ENCODE measurements at places on chromosomes 2 and 18. TPM values are rescaled to one million over a fixed set of nuclear protein-coding genes. Genes with fewer than 3 reads are reported as not detected.

DNA sequence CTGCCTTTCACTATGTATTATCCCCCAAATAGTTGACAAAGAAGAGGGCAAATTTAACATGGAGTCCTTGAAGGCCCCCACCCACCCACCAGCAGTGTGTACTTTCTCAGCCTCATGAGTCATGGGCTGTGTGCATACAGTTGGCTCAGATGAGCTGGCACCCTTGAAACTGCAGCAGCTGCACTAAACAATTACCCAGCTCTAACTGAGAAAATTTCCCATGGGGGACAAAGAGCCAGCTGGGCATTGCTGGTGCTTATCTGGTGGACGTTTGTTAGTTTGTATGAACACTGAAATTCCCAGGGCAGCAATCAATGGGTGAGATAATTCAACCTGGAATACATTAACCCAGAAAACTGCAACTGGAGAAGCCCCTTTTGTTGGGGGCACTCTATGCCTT is 131.7 kb downstream of the GCA start:
- no peaks in the 10 kb centered on the region for H3K36me3 ChIP-seq
- peaks cover 3% of the 10 kb centered on the region for H3K27me3 ChIP-seq
- no peak overlapping the region for H3K4me3 ChIP-seq

GRCh38 chr2:225040856-225041206 is 1.4 kb downstream of the DOCK10 start:
- peaks cover 21% of the 10 kb centered on the region for H3K4me1 ChIP-seq
- H3K36me3 ChIP-seq: no peaks in the 10 kb centered on the region
- no peak for DNase-seq
- peak overlapping the region; percentile 92 for H3K27ac ChIP-seq

Gene GAD1
- not detected for total RNA-seq

Gene MSH6
- 55.8 TPM for total RNA-seq

DNA sequence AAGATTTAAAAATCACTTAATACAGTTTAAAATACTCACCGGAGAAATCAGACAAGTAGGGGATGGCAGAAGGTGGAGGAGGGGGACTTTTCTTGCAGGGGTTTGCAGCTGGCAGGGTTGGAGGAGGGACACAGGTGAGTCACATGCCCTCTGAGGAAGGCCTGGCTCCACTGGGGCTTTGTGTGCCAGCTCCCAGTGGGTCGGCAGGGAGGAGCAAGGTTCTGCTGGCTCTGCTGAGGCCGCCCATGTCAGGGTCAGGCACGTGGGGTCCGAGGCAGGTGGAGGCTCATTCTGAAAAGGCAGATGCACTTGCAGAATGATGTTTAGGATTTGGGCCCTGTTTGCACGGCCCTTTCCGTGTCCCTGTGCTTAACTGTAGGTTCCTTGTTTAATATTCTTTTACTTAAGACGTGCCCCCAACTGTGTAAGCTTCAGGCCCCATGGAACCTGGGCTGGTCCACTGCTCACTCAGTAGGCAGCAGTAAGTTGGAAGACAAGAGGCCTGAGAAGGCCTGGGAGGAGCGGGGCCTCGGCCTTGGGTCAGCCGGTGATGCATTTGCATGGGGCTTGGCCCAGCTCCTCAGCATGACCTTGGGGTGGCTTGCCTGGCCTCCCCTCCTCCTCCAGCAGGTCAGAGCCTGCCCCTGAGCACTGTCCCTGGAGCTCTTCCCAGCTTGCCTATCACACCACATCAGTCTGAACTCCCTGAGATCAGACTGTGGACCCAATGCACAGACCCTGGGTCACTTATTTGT is 141.0 kb downstream of the GLI2 start:
- H3K36me3 ChIP-seq: no peaks in the 10 kb centered on the region
- H3K27me3 ChIP-seq: no peaks in the 10 kb centered on the region
- no peak for DNase-seq
- H3K27ac ChIP-seq: no peak overlapping the region
- peaks cover 25% of the 10 kb centered on the region for H3K4me1 ChIP-seq
- H3K4me3 ChIP-seq: no peak overlapping the region

- H3K27me3 ChIP-seq: peaks cover 52% of the 10 kb centered on the region
- H3K27ac ChIP-seq: no peak overlapping the region
- H3K36me3 ChIP-seq: no peaks in the 10 kb centered on the region
- DNase-seq: no peak
Measured at GRCh38 chr2:84879584-84880394, 1.1 kb downstream of the TRABD2A start.

Gene HOXD8
- total RNA-seq: not detected

DNA sequence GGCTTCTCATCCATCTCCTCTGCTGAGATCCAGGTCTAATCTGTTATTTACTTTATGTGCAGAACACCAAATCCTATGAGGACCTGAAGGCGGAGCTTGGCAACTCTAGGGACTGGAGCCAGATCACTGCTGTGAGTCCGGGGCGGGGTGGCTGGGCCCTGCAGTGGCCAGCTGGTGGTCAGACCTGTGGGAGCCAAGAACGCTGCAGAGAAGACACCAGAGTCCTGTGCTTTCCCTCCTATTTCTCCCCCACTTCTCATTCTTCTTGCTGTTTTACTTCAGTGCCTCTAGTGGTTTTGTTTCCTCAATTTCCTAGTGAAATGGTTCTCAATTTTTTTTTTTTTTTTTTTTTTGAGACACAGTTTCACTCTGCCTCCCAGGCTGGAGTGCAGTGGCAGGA is 19.7 kb downstream of the VIL1 start:
- no peaks in the 10 kb centered on the region for H3K36me3 ChIP-seq
- no peak overlapping the region for H3K4me3 ChIP-seq
- no peaks in the 10 kb centered on the region for H3K27me3 ChIP-seq
- H3K27ac ChIP-seq: no peak overlapping the region
- H3K4me1 ChIP-seq: no peaks in the 10 kb centered on the region

Gene SLC38A11
- not detected for total RNA-seq

Gene FABP1
- not detected for total RNA-seq

DNA sequence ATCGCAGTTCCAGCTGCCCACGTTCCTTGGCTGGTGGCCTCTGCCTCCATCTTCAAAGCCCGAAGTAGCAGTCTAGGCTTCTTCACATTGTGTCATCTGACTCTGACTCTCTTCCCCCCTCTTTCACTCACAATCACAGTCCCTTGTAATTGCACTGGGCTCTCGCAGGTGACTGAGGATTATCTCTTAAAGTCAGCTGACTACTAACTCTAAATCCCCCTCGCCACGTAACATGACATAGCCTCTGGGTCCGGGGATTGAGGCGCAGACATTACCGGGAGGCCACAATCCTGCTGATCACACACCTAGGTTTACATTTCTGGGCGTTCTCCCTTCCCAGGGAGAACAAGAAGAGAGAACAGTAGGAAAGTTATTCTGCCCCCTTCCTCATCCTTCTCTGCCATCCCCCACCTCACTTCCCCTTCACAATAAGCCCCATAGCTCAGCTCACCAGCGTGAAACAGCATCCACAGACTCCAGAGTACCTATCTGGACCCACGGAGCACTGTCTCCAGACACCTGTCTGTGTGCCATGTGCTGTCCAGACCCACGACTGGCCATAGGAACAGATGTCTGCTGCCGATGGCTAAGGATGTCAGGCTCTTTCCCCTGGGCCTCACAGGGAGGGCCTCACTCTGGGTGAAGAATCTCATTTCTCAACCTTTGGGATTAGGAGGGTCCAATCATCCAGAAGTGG is 64.3 kb upstream of the FZD7 start:
- H3K27ac ChIP-seq: peak overlapping the region; percentile 90
- H3K4me3 ChIP-seq: no peak overlapping the region
- peaks cover 45% of the 10 kb centered on the region for H3K4me1 ChIP-seq
- no peak for DNase-seq

Gene ZSWIM2
- total RNA-seq: not detected

DNA sequence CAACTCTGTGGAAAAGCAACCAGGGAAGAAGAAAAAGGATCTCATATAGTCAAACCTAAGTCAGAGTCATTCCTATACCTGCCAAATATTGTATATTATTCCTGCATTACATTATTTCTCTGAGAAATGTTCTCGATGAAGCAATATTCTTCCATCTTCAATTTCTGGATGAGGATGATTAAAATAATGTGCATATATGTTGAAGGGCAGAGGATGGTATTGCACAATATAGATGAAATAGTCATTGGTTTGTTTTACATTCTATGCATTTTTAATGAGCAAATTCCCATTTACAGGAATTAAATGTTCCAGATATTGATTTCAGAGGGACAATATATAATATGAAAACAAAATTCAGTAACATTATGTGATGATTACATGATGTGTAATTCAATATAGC is 545.2 kb downstream of the STK39 start:
- no peaks in the 10 kb centered on the region for H3K4me1 ChIP-seq
- H3K4me3 ChIP-seq: no peak overlapping the region
- no peak overlapping the region for H3K27ac ChIP-seq
- no peaks in the 10 kb centered on the region for H3K36me3 ChIP-seq
- no peak for DNase-seq

- no peak overlapping the region for H3K27ac ChIP-seq
- no peak for DNase-seq
- H3K4me3 ChIP-seq: no peak overlapping the region
- H3K4me1 ChIP-seq: peaks cover 23% of the 10 kb centered on the region
- H3K27me3 ChIP-seq: no peaks in the 10 kb centered on the region
Measured at GRCh38 chr18:62285281-62285680, 39.8 kb upstream of the TNFRSF11A start.

GRCh38 chr2:171792886-171793580 is 101.0 kb downstream of the SLC25A12 start:
- H3K36me3 ChIP-seq: peaks cover 28% of the 10 kb centered on the region
- H3K27me3 ChIP-seq: no peaks in the 10 kb centered on the region
- no peak for DNase-seq
- H3K4me3 ChIP-seq: no peak overlapping the region
- peak overlapping the region; percentile 47 for H3K27ac ChIP-seq

- peaks cover 3% of the 10 kb centered on the region for H3K36me3 ChIP-seq
- H3K4me1 ChIP-seq: peaks cover 34% of the 10 kb centered on the region
- H3K27me3 ChIP-seq: no peaks in the 10 kb centered on the region
- no peak overlapping the region for H3K4me3 ChIP-seq
- DNase-seq: no peak
- H3K27ac ChIP-seq: no peak overlapping the region
Measured at GRCh38 chr18:67496469-67496868, 20.1 kb downstream of the DSEL start.

DNA sequence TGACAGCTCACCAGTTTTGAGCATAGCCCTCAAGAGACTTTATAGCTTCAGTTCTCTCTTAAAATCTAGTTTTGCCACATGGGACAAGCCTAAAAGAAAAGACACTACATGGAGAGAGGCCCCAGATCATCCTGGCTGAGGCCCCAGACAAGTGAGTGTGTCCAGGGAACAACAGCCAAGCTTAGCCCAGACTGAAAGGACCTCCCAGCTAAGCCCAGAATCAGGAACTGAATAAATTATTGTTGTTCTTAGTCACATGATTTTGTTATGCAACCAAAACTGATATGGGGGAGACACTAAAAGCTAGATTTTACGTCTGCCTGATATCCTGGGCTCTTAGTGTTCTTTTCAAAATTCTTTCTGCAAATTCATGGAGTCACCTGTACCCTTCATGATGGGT is 29.3 kb upstream of the LBH start:
- H3K36me3 ChIP-seq: no peaks in the 10 kb centered on the region
- H3K4me3 ChIP-seq: no peak overlapping the region
- peaks cover 4% of the 10 kb centered on the region for H3K4me1 ChIP-seq
- DNase-seq: no peak
- no peak overlapping the region for H3K27ac ChIP-seq

Gene TNFRSF11A
- total RNA-seq: not detected

GRCh38 chr2:64273524-64274398 is 129.5 kb upstream of the PELI1 start:
- DNase-seq: no peak
- H3K4me1 ChIP-seq: peaks cover 51% of the 10 kb centered on the region
- H3K27ac ChIP-seq: peak overlapping the region; percentile 87

Gene RGPD3
- not detected for total RNA-seq

GRCh38 chr2:219457784-219458369 is 23.2 kb downstream of the SPEG start:
- no peaks in the 10 kb centered on the region for H3K27me3 ChIP-seq
- no peak overlapping the region for H3K4me3 ChIP-seq
- H3K27ac ChIP-seq: no peak overlapping the region
- no peaks in the 10 kb centered on the region for H3K36me3 ChIP-seq
